ENCODE measurements at places on chromosomes 4 and X. TPM values are rescaled to one million over a fixed set of nuclear protein-coding genes. Genes with fewer than 3 reads are reported as not detected.

The ADRA2C gene
- total RNA-seq = 2.2 TPM

The CCDC110 gene
- total RNA-seq = 0.29 TPM

The CENPE gene
- total RNA-seq = 30.6 TPM

The UNC5C gene
- under 0.01 TPM for total RNA-seq

The ARSJ gene
- total RNA-seq = 23.9 TPM

The FGF13 gene
- total RNA-seq = 0.14 TPM

The CFI gene
- 0.57 TPM for total RNA-seq

The ARX gene
- total RNA-seq = not detected

The MAGEB10 gene
- not detected for total RNA-seq

The MAGEA1 gene
- not detected for total RNA-seq

The SLITRK4 gene
- total RNA-seq = 7.0 TPM

Measured in placental pericyte (primary cell).